ENCODE measurements at places on chromosomes 13 and 19. TPM values are rescaled to one million over a fixed set of nuclear protein-coding genes. Genes with fewer than 3 reads are reported as not detected.

RASGRP4 gene
- total RNA-seq, result not detected

RFX1 gene
- 3.7 TPM for total RNA-seq

LHB gene
- not detected for total RNA-seq

POLR2E gene
- total RNA-seq, result 361 TPM

FUT3 gene
- total RNA-seq, result not detected

CDX2 gene
- not detected for total RNA-seq

RNF17 gene
- not detected for total RNA-seq

C13orf42 gene
- total RNA-seq, result not detected

GPC6 gene
- total RNA-seq, result 8.4 TPM

PLVAP gene
- total RNA-seq, result not detected

TRAPPC6A gene
- total RNA-seq, result 14.7 TPM

FFAR1 gene
- not detected for total RNA-seq

ZNF419 gene
- 4.6 TPM for total RNA-seq

ASF1B gene
- total RNA-seq, result 37.4 TPM

PRSS57 gene
- total RNA-seq, result not detected

ATXN8OS gene
- not detected for total RNA-seq

CBY2 gene
- not detected for total RNA-seq

CNMD gene
- total RNA-seq, result not detected

NANOS2 gene
- not detected for total RNA-seq

OVOL3 gene
- total RNA-seq, result not detected

SBSN gene
- total RNA-seq, result 1.4 TPM

SHISA2 gene
- not detected for total RNA-seq

CERS4 gene
- 8.1 TPM for total RNA-seq

COL4A2 gene
- total RNA-seq, result 257 TPM

PPM1N gene
- 5.1 TPM for total RNA-seq

FGF21 gene
- not detected for total RNA-seq

ERICH6B gene
- total RNA-seq, result not detected

CTXN1 gene
- total RNA-seq, result 2.9 TPM

KDM4B gene
- 21.9 TPM for total RNA-seq

ZNF749 gene
- 2.9 TPM for total RNA-seq

SLC8A2 gene
- not detected for total RNA-seq

FCGBP gene
- total RNA-seq, result not detected

ACTL9 gene
- not detected for total RNA-seq

CEACAM16 gene
- total RNA-seq, result not detected

TSEN34 gene
- 135 TPM for total RNA-seq

PNMA8B gene
- 0.35 TPM for total RNA-seq

PKN1 gene
- 126 TPM for total RNA-seq

APOC4 gene
- total RNA-seq, result not detected

TMPRSS9 gene
- not detected for total RNA-seq

FCHO1 gene
- total RNA-seq, result 2.1 TPM

TMEM221 gene
- total RNA-seq, result not detected

KIR3DL1 gene
- not detected for total RNA-seq

NLRP5 gene
- total RNA-seq, result not detected

TBC1D17 gene
- total RNA-seq, result 26.2 TPM

ZNF726 gene
- total RNA-seq, result 1.4 TPM

KRTDAP gene
- total RNA-seq, result not detected

KCNN4 gene
- total RNA-seq, result 1.7 TPM

CNN1 gene
- 5.5 TPM for total RNA-seq

Data from myometrial cell (primary cell).